ENCODE measurements at places on chromosomes 16 and 17.

DNA sequence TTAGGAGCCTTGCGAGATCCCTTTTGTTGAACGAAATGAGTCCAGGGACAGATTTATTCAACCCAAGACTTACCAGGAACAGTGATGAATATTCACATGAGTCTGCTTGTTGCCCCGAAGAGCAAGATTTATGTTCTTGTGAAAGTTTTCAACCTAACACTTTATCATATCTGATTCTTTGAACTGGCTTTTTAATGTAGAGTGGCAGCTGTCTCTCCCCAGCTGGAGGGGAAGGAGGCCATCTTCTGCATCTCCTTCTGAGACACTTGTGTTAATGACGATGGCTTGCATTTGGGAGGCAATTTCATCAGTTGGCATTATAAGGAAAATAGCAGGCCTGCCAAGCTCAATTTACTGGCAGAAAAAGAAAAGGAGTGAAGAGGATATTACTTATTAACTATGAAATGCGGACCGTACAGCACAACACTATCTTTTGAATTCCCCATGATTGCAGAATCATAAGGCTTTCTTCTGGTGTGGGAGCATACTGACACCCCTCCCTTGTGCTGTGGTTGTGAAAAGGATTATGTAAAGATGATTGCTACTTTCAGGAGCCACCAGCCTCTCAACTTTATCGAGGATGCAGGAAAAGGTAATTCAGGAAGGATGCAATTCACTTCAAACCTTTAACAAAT lies 35.7 kb downstream of the SMARCE1 start:
- no peak for DNase-seq

- no peak for DNase-seq
These were observed 4.6 kb upstream of the PIEZO1 start for GRCh38 chr16:88789594-88789993.

GRCh38 chr17:82305727-82306300 lies 11.6 kb downstream of the CD7 start:
- no peak for DNase-seq

DNA sequence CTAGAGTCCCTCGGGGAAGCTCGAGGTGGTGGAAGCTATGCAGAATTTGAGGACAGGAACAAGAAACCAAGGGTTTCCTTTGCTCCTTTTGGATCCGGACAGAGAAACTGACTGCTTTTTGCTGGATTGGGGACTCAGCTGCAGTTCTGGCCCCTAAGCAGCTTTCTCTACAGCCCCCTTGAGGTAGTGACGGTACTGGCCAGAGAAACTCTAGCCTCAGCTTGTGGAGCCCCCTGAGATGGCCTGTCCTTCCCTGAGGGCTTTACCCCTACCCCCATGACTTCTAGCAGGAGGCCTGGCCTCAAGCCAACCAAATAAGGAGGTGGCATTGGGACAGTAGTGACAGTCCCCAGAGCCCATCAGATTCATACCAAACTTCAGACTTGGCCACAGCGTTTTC lies 118.1 kb downstream of the IRX5 start:
- DNase-seq: no peak

DNA sequence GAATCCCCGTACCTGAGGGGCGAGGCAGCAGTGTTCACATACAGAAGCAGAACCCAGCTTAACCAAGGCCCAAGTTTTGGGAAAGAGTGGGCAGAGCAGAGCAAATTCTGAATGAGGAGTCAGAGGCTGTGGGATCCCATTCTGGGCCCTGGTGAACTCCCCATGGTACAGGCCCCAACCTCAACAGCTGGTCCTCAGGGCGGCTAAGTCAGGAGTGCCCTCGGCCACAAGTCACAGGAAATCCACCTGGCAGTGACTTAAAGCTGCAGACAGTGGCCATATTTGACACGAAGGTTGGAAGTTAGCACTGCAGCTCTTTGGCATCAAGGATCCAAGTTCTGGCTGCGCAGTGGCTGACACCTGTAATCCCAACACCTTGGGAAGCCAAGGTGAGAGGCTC lies 237.1 kb downstream of the PARN start:
- DNase-seq: no peak

DNA sequence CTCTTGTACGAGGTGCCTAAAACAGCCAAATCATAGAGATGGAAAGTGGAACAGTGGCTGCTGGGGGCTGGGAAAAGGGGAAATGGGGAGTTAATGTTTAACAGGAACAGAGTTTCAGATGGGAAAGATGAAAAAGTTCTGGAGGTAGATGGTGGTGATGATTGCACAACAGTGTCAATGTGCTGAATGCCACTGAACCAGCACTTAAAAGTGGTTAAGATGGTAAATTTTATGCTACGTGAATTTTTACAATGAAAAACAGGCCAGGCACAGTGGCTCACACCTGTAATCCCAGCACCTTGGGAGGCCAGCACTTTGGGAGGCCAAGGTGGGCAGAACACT lies 130.4 kb downstream of the C16orf78 start:
- no peak for DNase-seq
